Naive thymus-derived CD8-positive, alpha-beta T cell (primary cell): ENCODE measurements at places on chromosomes 12 and 14.
A peak's percentile ranks its signal among the peaks of the same experiment; 100 is the strongest.

GRCh38 chr14:21263284-21264024, 5.8 kb downstream of the HNRNPC start:
- peak; percentile 0 for DNase-seq

DNA sequence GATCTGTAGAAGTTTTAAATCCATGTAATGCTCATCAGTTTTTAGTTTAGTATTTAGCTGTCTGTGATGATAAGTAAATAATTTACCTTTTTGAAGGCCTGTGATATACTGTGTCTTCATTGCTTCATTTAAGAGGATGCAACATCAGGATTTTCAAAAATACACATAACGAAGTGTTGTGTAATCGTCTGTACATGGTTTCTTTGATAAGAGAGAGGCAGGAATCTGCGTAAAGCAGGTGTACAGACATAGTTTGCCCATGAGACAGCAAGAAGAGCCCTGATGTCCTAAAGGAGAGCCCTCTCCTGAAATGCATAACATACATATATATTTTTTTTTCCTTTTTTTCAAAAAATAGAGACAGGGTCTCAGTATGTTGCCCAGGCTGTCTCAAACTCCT, 44.8 kb downstream of the RASSF3 start:
- no peak for DNase-seq

GRCh38 chr12:47981496-47982260, 18.3 kb downstream of the TMEM106C start:
- no peak for DNase-seq

DNA sequence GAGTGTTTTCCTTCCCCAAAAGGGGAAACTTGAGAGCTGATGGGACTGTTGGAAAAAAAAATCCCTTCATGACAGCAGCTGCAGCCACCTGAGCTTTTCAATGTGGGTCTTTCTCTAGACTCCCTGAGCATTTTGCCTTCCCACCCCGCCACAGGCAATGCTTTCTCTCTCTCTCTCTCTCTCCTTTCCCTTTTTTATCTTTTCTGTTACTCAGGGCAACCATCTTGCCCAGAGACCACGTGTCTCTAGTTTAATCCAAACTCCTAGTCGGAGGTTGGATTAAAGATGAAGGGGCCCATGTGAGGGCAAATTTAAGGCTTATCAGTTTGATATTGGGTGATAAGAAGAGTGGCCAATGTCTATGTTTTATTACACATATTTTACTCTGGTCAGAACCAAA, 25.9 kb upstream of the B4GALNT1 start:
- DNase-seq: no peak

DNA sequence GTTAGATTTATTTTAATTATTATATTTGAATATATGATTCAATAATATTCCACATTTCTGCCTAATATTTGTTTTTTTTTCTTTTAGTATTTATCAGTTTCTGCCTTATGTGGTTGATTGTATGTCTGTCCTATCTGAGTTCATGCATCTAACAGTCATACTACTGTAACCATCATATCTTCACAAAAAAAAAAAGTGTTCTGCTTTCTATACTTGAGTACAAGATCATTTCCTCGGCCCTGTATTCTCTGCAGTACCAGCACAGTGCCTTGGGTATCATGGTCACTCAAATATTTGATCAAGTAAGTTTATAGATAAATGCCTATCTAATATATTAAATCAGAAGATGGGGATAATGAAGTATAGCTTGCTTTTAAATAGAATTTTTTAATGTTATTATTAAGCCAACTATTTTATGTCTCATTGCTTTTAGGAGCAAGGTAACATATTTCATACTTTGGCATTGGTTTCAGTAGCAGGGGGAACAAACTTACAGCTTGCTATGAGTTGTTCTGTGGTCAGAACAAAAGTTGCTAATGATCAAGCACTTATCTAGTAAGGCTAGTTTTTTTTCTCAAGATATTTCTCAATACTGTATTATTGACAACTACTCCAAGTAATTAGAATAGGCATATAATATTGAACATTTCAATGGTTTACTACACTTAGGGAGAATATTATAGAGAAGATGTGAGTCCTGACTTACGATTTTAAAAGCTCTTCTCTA, 290.5 kb upstream of the FBXO33 start:
- no peak for DNase-seq

- no peak for DNase-seq
Observed at GRCh38 chr12:77795699-77796098, 35.0 kb upstream of the NAV3 start.

DNA sequence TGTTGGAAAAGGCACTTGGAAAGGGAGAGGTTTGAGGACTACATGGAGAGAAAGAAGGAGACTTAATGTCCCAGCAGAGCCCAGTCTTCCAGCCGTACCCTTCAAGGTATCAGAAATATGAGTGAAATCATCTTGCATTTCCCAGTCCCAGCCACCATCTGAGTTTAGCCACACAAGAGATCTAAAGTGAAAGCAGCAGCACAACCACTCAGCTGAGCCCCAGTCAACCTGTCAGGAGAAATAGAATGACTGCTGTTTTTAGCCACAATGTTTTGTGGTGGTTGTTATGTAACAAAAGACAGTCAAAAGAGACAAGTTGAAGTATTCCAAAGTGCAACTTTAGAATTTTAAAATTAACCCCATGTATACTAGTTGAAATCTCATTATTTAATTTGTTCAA, 28.0 kb downstream of the DERA start:
- no peak for DNase-seq

GRCh38 chr12:72304751-72305150, 32.6 kb downstream of the TRHDE start:
- no peak for DNase-seq

GRCh38 chr14:57833323-57833722, 32.6 kb downstream of the SLC35F4 start:
- no peak for DNase-seq

- DNase-seq: no peak
Observed at GRCh38 chr12:91176358-91176757, 6.3 kb downstream of the DCN start.

GRCh38 chr12:15896867-15897266, 14.3 kb upstream of the DERA start:
- no peak for DNase-seq

- DNase-seq: no peak
Observed at GRCh38 chr14:91207008-91207407, 37.5 kb downstream of the GPR68 start.

- no peak for DNase-seq
Observed at GRCh38 chr14:105900398-105901160, 374.2 kb downstream of the TMEM121 start.

DNA sequence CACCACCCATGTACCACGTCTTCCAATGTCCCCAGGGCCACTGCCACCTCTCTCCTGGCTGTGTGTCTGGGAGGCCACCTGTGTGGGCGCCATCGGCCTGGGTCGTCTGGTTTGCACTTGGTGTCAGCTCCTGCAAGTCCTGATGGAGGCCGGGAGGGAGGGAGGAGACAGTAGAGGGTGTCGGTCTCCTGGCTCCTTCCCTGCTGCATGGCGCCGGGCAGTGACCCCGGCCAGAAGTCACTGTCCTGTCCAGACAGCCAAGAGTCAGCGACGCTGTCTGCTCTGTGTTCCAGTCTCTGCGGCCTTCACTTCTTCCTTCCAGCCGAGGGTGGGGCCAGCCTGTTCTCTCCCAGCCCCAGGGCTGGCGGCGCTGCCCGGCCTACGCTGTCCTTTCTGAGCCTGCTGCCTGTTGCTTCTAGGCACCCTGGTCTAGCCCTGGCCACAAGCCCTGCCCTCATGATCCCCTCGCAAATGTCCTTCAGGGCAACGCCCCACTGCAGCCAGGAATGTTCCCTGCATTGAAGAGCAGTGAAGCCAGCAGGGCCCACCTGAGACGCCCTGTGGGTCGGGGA, 13.0 kb upstream of the LBHD2 start:
- DNase-seq: no peak

- DNase-seq: no peak
Observed at GRCh38 chr14:105010891-105011291, 10.0 kb downstream of the CDCA4 start.

DNA sequence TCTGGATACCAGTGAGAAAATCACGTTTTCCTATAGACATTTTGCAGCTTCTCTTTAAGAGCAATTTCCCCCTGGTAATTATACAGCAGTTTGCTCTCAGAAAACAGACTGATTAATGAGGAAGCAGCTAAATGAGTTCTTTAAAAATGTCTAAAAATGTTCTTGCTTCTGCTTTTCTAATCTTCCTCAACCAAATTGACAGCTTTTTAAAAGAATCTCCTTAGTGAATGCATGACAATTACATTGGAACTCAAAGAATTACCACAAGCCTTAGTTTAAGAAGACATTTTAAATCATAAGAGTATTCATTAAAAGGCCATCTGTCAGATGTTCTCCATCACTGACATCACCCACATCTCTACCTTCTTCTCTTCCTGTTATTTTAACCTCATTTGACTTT, 135.8 kb upstream of the PLXNC1 start:
- no peak for DNase-seq

- no peak for DNase-seq
Observed at GRCh38 chr14:92475451-92476187, 38.0 kb upstream of the RIN3 start.
